ENCODE measurements at places on chromosomes 1 and 21.
A peak's percentile ranks its signal among the peaks of the same experiment; 100 is the strongest.

DNA sequence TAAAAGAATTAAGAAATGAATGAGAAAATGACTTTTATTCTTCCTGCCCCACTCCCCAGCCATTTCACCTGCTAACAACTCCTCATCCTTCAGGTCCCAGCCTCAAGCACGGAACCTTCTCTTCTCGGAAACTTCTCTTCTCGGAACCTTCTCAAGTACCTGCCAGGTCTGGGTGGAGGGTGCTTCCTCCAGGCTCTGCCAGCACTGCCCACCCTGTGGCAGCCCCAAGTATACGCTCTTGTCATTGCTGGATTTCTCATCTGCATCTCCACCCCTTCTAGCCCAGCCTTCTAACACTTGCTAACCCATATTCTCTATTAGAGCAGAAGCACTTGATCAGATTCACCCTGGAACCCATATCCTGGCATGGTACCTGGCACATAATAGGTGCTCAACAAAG, 3.9 kb upstream of the IFFO2 start:
- no peak for DNase-seq

- no peak for DNase-seq
Observed at GRCh38 chr21:45449658-45450422, 44.9 kb downstream of the COL18A1 start.

GRCh38 chr1:13587256-13588030, 3.8 kb downstream of the PDPN start:
- DNase-seq, result no peak

DNA sequence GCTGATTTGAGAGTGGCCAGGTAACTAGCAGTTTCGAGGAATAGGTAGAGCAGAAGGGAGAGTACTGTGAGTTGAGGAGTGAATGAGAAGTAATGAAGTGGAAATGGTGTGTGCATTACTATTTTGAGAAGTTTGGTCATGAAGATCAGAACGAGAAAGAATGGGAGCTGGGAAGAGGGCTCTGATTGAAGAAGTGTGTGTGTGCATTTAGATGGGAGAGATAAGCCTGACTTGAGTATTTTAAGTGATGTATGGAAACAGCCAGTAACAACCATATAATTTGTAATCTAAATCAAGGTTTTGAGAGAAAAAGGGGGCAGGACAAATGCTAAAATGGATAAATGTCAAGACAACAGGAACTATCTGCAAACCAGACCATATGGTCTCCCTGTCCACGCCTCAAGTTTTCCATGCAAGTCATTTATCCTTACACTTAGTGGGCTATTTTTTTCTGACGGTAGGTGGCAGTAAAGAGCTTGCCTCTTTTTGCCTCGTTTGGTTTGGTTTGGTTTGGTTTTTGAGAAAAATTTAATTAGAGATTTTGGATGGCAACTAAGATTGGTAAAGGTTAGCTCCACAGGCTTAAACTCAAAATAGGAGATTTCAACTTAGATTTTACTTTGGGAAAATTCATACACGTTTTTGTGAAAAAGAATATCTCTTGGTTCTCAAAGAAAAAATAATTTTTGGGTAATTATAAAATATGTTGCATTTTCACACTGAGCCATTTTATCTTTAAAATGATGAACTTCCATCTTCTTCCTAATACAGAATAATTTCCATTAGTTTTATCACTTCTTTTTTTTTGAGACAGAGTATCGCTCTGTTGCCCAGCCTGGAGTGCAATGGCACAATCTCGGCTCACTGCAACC, 9.5 kb upstream of the B3GALNT2 start:
- peak; percentile 13 for DNase-seq

GRCh38 chr21:32065654-32066053, 192.8 kb downstream of the HUNK start:
- DNase-seq, result no peak

GRCh38 chr1:30109853-30110252, 613.5 kb downstream of the MATN1 start:
- DNase-seq, result no peak

- no peak for DNase-seq
Observed at GRCh38 chr1:67969446-67969845, 81.0 kb downstream of the DIRAS3 start.

All from brain pericyte (primary cell).